ENCODE measurements at places on chromosomes 1 and 21.

DNA sequence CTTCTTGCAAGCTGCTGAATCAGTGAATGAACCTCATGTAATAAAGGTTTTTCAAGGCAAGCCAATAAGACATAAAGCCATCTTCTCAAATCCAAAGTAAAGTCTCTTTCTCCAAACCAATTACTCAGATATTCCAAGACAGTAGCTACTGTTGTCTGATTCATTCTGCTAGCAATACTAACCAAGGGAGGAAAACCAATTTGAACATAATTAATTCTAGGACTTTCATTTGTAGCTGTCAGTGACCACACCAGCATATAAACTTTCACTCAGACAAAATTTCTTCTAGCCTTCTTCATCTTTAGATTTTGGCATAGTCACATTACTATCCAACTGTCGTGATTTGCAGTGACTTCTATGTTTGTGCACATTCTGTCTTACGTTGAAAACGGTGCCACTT is 10.5 kb upstream of the INTS3 start:
- DNase-seq: no peak

DNA sequence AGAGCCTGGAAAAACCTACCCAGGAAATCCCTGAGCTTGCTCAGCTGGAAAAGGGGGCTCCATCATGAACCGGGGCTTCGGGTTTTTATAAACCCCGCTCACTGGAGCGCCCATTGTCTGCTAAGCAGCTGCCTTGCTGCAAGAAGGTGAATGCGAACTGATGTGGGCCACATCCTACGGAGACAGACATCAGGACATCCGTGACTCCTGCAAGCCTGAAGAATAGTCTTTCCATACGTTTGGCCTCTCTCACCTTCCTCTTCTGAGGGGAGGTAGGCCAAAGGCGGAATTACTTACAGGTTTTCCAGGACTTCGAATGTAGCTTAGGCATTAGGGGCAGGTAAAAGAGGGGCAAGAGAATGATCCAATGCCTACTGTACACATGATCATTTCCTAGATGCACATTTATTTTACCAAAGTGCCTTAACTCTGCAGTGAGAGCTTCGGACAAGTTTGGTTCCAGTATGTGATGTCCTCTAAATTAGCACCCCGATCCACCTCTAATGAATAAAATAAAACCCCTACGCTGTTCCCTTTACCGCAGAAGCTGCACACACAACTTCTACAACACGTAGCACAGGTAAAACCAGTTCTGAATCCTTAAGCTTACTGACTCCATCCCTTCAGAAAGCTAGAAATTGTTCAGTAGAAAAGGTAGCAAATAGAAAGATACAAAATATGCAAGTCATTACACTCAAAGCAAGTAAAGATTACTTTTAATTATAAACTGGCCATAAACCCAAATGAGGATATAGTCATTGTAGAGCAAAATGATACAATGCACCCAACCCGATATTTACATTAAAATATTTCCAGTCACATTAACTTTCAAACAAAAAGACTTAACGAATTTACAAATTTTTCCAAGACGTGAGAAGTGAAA is 866 bp upstream of the SORT1 start:
- DNase-seq: no peak

DNA sequence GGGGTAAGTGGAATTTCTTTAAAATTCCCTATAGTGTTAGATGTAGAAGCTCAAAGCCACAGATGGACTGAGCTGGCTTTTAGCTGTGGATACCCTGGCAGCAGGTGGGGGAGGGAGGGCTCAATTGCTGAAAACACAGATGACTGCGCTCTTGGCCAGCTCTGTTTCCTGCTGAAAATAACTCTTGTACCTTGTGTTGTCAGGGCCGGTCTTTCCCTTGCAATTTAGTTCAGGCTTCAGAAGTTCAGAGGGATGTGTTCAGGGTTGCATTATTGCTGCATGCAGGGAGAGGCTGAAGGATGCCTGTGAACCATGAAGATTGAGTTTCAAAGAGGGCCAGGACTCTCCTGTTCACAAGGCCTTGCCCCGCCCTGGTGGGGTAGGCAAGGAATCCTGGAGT is 58.1 kb upstream of the GCLM start:
- DNase-seq: no peak

- no peak for DNase-seq
These were observed 72.1 kb downstream of the SLC5A9 start for GRCh38 chr1:48294656-48295055.

DNA sequence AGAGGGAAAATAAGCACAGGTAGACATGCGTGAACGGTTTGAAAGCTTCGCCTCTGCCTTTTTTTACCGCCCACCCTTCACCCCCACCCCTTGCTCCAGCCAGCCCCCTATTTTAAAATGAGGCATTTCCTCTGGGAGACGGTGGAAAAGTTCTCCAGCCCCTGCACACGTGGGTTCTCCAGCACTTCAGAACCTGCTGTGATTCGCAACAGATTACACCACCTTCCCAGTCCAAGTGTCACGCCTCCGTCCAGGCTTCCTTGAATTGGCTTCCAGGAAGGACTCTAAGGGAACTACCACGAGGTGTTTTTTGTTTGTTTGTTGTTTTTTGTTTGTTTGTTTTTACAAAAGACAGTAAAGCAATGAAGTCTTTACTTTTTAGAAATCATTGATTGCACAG is 2.6 kb downstream of the LRRC7 start:
- DNase-seq: no peak

DNA sequence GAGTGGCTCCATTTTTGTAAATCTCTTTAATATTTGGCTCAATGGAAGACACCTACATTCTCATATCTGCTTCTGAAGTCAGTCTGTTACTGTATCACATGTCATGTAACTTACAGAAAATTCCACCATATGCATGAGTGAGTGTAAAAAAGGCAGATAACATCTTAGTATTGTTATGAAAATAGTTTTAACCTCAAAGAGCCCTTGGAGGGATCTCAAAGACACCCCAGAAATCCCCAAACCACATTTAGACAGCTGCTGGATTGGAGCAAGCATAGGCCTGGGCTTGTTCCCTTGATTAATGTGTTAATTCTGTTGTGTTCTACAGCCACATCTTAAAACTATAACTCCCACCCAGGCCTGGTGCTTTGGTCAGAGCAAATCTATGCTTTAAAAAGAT is 16.9 kb downstream of the MACO1 start:
- no peak for DNase-seq

DNA sequence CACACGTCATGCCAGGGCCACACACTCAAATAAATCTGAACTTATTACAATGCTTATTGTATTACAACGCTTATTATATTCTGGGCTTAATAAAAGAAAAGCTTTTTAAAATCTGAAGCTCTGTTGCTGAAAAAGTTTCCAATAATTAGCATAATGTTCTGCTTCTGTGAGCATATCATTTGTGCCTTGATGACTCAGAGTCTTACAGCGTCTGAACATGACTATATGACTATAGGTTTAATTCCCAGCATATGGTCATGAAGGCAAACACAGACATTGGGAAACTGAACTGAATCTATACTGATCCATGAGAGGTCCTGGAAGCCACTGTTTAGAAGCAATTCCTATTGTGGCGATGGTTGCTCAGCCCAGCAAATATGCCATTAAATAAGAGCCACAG is 66.3 kb downstream of the SIM2 start:
- DNase-seq: no peak

DNA sequence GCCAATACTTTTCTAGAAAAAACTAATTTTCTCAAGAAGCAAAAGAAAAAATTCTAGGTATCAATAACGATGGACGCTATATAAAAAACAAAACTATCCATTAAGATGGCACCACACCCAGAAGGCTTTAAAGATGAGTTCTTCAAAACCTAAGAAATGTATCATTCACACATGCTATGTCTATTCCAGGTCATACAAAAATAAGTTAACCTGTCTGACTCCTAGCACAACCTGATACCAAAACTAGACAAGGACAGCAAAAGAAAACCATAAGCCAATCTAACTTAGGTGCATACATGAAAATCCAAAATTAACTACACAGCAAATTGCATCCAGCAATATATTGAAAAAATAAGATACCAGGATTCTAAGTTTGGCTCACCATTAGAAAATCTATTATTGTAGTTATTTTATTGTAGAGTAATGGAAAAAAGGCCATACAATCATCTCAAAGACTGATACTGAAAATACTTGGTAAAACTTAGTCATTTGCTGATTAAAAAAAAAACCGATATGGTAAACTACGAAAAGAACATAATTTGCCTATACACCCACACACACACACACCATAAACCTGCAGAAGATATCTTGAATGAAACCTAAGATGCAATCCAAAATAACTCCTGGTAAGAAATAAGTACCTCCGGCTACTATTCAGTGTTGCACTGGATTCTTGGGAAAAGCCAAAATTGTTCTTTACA is 55.0 kb downstream of the TRAF5 start:
- DNase-seq: no peak

- no peak for DNase-seq
These were observed 698 bp upstream of the OLIG1 start for GRCh38 chr21:33069243-33069642.

- no peak for DNase-seq
These were observed 4.9 kb downstream of the GLIS1 start for GRCh38 chr1:53733975-53734649.

GRCh38 chr1:184480736-184481135 is 93.9 kb downstream of the C1orf21 start:
- no peak for DNase-seq
